NCI-H2107 (cell line): ENCODE measurements at places on chromosomes 5 and 9.

GRCh38 chr9:15433191-15433590, 10.5 kb downstream of the SNAPC3 start:
- no peak for DNase-seq

DNA sequence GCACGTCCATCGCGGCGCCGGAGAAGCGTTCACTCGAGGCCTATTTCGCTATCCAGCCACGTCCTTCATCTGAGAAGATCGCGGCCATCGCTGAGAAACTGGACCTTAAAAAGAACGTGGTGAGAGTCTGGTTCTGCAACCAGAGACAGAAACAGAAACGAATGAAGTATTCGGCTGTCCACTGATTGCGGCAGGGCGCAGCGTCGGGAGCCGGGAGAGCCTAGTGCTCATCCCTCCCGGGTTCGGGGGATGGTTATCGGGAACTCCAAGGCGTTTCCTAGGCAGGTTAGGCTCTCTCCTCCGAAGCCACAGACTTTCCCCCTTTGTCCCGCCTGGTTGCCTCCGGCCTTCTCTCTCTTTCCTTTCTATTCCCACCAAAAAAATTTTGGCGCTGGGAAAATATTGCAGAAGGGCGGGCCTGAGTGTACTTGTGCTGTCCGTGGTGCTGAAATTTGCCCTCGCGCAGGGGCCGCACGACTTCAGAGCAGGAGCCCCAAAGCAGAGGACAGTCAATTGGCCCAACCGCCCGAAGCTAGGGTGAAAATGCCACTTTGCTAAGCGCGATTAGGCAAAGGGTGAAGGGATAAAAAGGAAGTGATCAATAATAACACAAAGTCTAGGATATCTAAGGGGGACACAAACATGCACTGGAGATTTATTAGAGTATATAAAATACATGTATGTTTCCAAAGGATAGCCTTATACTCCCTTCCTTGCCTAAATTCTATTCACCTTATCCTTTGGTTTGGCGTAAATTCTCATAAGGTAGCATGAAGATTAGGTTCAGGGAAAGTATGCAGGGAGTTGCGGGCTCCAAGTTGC, 1.8 kb downstream of the POU4F3 start:
- DNase-seq = no peak

DNA sequence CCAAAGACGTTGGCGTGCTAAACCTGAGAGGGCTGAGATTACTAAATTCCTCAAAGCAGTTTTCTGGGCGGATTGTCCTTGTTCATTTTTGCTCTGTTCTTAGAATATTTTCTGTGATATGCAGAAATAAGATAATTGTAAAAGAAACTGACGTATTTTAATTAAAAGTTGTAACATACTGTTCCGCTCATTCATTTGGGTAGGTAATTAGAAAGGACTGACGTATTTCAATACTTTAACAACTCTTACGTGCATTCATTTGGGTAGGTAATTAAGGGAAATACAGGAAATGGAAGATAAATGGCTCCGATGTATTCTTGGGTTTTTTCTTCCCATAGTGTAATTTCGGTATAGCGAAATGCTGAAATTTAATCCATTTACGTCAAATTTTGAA, 1.1 kb downstream of the OSTF1 start:
- no peak for DNase-seq

DNA sequence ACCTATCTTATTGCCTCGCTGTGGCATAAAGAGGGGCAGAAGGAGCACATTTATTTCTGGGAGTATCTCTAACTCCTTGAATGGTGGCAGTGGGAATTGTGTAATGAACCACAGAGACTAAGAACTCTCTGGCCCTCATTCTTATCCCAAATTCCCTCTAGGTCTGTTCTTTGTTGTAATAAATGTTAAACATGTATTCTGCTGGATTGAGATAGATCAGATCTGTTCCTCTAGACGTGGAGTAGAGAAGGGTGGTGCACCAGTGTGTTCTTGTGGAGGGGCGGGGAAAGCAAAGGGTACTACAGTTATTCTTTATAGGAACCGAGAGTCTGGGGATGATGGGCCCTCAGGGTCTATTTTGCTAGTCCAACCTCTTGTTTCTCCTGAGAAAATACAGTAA, 90.4 kb downstream of the UBE2R2 start:
- no peak for DNase-seq

DNA sequence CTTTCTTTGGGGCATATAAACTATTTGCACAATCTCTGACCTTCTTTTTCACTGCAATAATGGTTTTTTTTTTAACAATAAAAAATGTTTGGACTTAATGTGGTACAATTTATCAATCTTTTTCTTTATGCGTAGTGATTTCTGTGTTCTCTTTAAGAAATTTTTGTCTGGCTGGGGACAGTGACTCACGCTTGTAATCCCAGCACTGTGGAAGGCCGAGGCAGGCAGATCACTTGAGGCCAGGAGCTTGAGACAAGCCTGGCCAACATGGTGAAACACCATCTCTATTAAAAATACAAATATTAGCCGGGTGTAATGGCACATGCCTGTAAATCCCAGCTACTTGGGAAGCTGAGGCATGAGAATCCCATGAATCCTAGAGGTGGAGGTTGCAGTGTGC, 72.3 kb downstream of the STK32A start:
- no peak for DNase-seq

DNA sequence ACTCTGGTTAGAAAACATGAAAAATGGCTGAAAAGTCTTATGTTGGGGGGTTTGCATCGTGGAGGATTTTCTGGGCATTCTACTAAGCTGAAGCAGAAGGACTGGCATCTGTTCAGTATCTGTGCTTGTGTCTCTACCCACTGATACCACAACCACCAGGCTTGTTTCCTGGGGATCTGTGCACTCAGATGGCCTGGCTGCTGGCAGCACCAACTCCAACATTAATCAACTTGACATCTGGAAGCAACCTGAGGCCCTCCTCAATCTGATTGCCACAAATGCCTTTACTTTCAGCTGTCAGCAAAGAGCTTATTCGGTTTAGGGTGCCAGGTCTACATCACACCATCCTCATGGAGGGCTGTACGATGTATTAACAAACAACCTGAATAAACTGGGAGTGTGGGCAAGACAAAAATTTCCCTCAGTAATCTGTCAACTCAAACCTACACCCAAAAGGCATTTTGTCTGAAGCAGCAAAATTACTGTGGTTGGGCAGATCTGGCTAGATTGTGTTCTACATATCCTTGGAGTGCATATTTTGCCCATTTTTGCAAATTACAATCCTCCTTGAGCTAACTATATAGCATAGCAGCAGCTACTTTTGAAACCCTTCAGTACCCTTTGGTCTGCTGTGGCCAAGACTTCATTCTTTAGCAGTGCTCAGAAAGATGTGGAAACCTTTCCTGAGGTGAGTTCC, 74.6 kb downstream of the FOXD1 start:
- no peak for DNase-seq

GRCh38 chr5:44536650-44537260, 147.5 kb upstream of the FGF10 start:
- peak; percentile 5 for DNase-seq

GRCh38 chr9:14007190-14007769, 306.7 kb downstream of the NFIB start:
- DNase-seq = no peak

GRCh38 chr9:133354766-133355165, 1.5 kb downstream of the SURF1 start:
- no peak for DNase-seq
